ENCODE measurements at places on chromosomes 11 and 22.

GRCh38 chr22:30226192-30226832 lies 20.2 kb downstream of the LIF start:
- DNase-seq, result no peak

DNA sequence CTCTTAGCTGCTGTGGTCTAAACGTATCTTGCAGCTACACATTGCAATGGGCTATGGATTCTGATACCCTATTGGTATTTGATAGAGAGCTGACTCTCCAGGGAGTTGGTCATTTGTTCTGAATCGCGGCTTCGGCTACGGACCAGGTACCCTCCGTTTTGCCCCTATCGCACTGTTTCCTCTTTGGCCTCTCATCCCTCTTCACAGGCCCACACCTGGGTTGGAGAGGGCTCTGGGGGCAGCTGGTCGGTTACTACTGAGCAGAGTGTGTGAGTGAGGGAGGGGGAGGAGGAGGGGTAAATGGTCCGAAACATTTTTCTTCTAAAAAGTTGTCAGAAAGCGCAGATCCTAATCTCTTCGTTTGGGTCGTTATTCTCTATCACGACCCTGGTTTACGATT lies 48.8 kb upstream of the HSD17B12 start:
- no peak for DNase-seq

DNA sequence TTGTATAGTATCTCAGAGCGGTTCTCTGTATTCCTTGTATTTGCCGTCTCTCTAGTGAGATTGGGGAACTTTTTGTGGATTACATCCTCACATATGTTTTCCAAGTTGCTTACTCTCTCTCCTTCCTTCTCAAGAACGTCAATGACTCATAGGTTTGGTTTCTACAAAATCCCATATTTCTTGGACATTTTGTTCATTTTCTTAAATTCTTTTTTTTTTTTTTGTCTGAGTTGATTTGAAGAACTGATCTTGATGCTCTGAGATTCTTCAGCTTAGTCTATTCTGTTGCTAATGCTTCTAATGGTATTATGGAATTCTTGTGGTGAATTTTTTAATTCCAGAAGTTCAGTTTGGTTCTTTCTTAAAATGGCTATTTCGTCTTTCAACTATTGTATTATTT lies 28.4 kb upstream of the SLN start:
- no peak for DNase-seq

DNA sequence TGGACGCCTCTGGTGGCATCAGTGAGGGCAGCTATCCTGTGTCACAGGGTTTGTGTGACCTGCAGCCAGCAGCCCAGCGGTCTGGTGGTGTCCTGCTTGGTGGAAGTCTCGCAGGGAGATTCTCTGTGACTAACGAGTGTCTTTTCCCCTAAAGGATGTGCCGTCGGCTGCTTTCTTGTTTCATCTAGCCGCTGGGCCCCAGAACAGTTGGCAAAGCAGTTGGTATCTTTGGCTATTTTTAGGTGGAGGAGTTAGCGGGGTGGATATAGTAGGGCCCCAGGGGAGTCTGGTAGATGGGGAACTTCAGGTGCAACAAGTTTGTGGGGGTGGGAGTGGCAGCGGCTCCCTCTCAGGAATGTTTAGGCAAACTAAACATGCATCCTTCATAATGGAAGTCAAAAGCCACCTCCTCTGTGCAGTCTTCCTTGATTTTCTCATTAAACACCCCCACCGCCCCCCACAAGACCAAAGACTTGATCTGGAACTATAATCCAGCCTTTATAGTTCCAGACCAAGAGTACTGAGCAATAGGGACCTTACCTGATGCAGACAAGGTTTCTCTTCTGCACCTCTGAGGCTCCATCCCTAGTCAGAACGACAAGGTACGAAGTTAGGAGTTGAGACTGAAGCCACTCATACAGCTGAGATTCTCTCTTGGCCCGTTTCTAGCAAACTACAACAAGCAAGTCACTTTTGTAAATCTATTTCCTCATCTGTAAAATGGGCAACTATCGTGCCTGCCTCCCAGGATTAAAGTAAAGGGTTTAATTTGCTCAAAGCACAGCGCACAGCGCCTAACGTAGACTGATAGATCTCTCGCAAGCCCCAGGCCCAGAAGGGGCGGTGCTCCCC lies 1.1 kb upstream of the PELI3 start:
- no peak for DNase-seq

- no peak for DNase-seq
Observed at GRCh38 chr11:15605094-15605493, 490.4 kb downstream of the INSC start.

DNA sequence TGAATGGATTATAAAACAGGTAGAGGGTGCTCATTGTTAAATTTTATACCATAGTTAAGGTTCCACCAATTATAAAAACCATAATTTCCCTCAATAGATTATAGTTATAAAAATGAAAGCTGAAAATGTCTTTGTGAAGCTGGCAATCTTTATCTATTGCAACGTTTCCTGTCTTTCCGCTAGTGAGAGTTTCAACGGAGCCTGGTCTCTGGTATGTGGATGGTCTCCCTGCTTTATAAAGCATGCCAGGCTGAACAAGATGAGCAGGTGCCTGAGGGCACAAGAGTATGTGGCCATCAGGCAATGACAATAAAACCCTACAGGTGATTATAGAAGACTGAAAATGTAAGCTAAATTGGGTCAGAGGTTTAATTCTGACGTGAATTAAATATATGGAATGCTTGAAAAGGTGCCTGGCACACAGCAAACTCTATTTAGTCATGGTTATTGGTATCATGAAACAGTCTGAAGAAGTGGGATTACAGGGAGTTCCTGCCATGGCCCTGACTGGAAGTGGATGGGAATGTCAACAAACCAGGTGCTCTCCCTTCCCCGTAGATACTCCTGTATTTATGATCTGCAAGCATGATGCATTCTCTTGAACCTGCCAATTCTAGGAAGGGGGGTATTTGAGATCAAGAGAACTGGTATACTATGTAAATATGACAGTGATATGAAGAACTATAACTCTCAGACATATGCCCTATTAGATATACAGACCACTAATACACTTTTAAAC lies 115.7 kb downstream of the ENTHD1 start:
- DNase-seq, result peak; percentile 39

GRCh38 chr11:75496305-75496752 lies 29.4 kb downstream of the GDPD5 start:
- no peak for DNase-seq

DNA sequence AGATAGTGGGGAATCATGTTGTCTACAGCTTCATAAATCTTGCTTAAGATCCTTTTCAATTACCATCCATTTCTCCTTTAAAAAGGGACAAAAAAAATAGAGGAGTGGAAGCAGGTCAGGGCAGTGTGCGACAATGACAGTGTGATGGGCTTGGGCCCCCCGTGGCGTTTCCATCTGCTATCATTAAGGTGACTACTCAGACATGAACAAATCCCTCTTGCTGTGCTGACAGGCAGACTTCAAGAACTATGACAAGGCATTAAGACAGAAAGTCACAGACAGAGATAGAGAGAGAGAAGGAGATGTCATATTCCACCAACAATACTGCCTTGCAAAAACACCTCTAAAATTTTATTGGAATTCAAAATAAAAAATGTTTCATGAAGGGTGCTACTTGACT lies 263.2 kb downstream of the DCDC1 start:
- no peak for DNase-seq

Data from SHP77 (cell line).